ENCODE measurements at places on chromosomes 2 and 18.

GRCh38 chr2:233707940-233708644 lies 4.6 kb upstream of the UGT1A5 start:
- DNase-seq = no peak

GRCh38 chr2:224722250-224722649 lies 6.1 kb upstream of the CCDC195 start:
- no peak for DNase-seq

- DNase-seq = no peak
Measured at GRCh38 chr2:78034706-78035105, 512.5 kb upstream of the LRRTM4 start.

DNA sequence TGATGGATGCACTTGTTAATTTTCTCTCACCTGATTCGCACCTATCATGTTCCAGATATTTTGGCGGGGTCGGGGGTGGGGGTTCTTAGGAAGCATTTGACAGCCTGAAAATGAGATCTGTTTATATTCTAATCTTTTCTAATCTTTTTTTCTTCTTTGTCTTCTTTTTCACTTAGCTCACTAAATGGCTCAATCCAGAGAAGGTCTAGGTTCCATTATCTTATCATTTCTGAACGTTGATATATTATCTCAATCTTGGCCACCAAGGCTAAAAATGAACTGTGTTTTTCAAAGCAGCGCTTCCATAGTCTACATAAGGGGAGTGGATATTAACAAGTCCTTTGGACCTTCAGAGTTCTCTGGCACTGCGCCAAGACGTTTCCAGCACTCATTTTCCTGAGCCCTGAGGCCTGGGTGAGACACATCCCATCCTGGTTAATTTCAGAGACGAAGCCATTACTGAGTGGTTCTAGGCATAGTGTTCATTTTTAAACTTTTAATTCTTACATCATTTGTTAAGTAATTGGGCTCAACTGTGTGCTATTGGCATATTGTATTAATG lies 229.0 kb downstream of the SOX11 start:
- DNase-seq = no peak

DNA sequence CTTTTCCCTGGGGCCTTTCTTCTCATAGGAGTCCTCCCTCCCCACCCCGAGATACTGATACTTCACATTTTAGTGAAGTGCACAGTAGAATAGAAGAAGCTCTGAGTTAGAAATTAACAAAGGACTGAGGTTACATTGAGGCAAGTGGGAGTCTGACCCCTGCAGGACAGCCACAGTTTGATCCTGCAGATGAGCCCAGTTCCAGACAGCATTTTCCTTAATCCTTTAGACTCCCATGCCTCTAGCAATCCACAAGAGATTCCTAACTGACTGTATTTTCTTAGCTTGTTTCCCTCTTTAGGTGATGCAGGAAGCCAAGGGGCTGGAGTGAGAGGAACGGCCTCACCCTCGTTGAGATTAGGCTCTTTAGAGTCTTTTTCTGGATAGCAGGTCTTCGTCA lies 204.0 kb downstream of the CYRIA start:
- no peak for DNase-seq

DNA sequence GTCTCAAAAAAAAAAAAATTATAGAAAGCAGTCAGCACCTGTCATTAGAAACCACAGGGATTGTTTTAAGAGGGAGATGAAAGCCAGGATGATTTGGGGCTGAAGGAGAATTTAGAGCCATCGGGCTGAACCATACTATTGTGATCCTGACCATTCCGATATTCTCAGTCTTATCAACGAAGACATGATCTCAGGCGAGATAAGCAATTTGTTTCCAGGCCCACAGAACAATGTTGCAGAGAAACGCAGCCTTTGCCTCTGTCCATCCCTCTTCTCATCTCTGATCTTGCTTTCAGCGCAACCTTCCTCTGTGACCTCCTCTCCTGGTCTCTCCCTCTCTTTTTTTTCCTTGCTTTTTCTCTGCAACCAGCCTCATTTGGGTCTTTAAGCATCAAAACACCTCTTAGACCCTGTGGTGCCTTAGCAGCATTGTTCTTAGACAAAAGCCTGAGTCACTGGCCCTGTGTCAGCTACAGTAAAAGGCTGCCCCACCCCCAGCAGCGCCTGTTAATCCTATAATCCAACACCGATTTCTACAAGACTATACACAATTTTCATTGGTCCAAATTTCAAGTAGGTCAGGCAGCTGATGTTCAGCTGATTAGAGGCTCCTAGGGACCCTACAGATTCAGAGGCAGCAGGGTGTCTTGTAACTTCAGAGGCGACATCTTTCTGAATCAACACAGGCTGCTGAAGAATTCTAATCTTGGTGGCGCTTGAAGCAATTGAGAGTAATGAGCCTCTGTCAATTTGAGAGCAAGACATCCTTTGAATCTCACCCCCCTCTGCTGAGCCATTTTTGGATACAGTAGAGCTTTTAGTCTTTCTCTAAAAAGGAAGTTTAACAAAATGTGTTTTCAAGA lies 206.0 kb downstream of the NCK2 start:
- DNase-seq = no peak

DNA sequence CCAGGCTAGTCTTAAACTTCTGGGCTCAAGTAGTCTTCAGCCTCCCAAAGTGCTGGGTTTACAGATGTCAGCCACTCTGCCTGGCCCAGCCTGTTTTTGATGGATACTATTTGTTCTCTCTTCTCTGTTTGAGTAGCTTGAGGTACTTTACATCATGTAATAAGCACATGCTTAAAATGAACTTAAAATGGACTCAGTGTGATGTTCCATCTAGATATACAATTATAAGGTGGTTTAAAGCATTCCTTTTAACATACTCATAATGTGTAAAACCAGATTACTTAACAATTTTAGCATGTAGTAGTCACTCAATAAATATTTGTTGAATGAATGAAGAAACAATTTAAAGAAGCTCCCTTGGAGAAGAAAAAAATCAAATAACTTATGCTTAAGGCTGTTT lies 9.6 kb downstream of the PTPRM start:
- no peak for DNase-seq

- DNase-seq = no peak
Measured at GRCh38 chr18:74539289-74539688, 5.0 kb downstream of the CNDP1 start.

- no peak for DNase-seq
Measured at GRCh38 chr2:144358979-144359541, 160.9 kb downstream of the ZEB2 start.

DNA sequence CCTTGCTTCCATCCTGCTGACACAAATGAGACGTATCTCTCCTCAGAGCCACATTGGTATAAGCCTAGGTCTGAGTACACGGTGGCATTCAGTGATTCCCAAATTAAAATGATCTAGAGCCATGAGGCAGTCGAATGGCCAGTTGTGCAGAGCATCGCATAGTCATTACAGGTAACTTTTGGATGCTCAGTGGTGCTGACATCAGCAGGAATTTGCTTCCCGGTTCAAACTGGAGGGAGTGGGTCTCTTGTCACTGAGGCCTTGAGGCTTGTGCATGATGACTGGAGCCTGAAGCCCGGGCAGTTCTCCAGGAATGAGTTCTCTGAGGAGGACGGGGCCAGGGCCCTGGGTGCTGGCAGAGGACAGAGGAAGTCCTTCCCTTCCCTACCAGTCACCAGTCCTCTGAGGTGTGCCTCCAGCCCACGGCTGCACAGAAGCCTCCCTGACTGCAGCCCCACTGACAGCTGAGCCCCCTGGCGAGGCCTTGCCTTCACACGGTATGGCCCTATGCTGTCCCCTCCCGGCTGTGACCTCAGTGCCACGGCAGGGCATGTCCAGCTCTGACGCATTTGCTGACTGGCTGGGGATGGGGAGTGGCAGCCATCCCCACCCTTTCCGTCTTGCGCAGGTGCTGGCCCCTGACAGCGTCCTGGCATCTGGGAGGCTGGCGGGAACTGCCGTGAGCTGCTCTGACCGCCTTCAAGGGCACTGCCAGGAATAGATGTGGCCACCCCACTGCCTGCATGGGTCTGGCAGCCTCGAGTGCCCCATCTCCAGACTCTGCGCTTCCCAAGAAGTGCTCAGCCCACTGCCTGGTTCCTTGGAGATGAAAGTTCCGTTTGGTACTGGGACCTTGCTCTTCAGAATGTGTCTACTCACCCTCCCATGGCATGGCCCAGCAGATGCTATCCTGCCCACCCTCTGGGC lies 117.4 kb downstream of the CELF4 start:
- no peak for DNase-seq

GRCh38 chr2:124267794-124268193 lies 242.7 kb downstream of the CNTNAP5 start:
- DNase-seq = no peak

DNA sequence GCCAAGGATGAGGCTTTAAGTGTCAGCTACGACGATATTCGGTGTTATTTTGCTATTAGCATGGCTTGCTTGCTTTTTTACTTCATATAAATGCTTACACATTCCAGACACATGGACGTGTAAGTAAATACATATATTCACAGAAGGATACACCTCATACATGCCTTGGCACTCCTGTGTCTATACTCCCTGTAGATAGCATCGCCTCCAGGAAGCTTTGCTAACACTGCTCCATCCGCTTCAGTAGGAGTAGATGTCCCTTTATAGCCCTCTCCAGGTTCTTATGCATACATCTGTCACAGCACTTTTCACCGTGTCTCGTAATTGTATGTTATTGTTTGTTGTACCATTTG lies 27.5 kb upstream of the KCTD1 start:
- DNase-seq = no peak

GRCh38 chr2:227411320-227411989 lies 23.7 kb upstream of the SCYGR1 start:
- DNase-seq = no peak

- no peak for DNase-seq
Measured at GRCh38 chr2:74361327-74361726, 18.1 kb upstream of the SLC4A5 start.

- DNase-seq = no peak
Measured at GRCh38 chr2:108575132-108575966, 41.1 kb downstream of the LIMS1 start.

DNA sequence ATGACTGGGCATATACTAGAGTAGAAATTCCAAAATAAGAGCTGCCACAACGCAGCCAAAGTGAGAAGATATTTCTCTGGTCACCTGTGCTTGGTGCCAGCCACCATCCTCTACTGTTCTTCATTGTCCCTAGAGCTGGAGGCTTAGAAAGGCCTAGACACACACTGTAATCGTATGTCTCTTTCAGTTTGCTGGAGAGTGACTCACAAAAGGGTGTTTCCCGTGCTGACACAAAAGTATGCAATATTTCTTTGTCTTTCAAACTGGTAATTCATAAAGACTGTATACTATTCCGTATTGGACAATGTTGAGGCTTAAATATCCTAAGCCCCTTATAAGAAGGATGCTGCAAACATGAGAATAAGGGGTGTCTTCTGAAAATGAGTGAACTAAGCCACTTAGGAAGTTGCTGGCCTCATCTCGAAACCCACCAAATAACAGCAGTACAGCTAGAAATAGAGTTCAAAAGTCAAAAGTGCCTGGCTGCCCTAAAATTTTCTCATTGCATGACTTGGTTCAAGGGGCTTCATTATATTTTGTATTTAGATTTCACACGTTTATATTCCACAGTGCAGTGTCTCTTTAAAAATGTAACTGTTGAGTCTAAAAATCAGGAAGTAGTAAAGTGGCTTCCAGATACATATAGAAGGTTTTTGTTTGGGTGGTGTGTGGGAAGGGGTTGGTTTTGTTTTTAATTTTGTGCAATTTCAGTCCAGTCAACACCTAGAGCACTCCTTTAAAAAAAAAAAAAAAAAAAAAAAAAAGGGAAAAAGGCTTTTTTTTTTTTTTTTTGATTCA lies 601.1 kb downstream of the ARHGAP15 start:
- DNase-seq = no peak

DNA sequence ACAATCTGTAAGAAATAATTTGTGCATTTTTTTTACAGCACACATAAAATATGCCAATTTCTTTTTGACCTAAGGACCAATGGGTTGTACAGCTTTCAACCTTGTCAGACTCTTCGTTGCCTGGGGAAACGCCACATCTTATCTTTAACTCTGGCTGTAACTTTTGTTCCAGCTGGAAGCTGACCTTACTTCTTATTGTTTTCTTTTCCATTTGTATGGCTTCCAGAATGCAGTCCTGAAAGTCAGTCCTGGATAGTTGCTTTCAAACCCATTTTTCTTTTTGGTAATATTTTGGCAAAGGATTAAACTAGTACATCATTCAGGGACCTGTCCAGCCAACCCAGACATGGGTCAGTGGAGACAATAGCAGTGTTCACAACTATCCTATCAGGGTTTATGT lies 686.5 kb upstream of the CDH2 start:
- DNase-seq = no peak

GRCh38 chr18:13502585-13502984 lies 223.8 kb downstream of the FAM210A start:
- no peak for DNase-seq

GRCh38 chr2:99404039-99404796 lies 67.0 kb downstream of the EIF5B start:
- DNase-seq = no peak

DNA sequence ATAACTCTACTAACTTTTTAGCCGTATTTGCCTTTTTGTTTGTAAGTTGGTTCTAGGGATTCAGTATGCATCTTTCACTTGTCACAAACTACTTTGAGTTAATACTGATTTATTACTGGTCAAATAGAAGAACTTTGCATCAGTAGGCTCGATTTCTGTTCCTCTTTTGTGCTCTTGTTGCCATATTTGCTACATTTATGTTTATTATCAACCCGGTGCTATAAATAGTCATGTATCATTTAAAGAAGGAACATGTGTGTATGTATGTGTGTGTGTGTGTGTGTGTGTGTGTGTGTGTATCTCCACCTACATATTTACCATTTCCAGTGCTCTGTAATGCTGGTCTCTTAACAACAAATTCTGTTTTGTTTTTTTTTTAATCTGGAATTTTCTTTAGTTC lies 79.6 kb upstream of the B3GNT7 start:
- no peak for DNase-seq

DNA sequence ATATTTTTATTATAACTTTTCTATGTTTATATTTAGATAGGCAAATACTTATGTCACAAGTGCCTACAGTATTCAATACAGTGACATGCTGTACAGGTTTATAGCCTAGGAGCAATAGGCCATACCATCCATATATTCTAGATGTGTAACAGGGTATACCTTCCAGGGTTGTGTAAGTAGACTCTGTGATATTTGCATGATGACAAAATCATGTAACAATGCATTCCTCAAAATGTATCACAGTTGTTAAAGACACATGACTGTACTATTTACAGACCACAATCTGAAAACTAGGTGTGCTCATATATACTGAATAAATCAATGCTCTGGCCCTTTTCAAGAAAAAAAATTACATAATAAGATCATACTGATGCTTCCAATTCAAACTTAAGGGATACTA lies 433.2 kb upstream of the RGPD4 start:
- no peak for DNase-seq

GRCh38 chr2:165820296-165820695 lies 26.2 kb upstream of the GALNT3 start:
- no peak for DNase-seq

Data from NCI-H2081 (cell line).